Stimulated activated CD4-positive, alpha-beta T cell treated with anti-CD3 and anti-CD28 coated beads, Interleukin-12 subunit alpha, Interleukin-12 subunit beta, amount 100 ng/mL, for 24 hours (primary cell): ENCODE measurements at places on chromosomes 2 and 18.

- no peak for DNase-seq
Observed at GRCh38 chr2:100248971-100249370, 73.3 kb downstream of the LONRF2 start.

- DNase-seq, result no peak
Observed at GRCh38 chr2:231170055-231170454, 28.4 kb upstream of the ARMC9 start.

GRCh38 chr2:176636401-176636800 lies 367.2 kb downstream of the MTX2 start:
- no peak for DNase-seq

DNA sequence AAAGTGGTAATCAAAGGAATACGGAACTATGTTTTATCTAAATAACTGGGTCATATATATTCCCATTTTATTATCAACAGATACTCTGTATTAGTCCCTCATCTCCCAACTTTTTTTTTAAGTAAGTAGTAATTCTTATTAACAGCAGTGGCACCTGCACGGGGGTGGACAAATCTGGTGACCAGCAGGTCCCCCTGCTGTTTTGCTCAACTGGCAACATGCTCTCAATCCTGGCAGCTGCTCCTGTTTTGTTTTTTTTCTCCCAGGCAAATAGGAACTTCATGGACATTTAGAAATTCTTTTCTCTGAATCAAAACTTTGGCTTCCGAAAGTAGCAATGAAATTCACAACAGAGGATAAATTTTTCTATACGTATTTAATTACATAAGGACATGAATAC lies 193.5 kb downstream of the SS18 start:
- no peak for DNase-seq

DNA sequence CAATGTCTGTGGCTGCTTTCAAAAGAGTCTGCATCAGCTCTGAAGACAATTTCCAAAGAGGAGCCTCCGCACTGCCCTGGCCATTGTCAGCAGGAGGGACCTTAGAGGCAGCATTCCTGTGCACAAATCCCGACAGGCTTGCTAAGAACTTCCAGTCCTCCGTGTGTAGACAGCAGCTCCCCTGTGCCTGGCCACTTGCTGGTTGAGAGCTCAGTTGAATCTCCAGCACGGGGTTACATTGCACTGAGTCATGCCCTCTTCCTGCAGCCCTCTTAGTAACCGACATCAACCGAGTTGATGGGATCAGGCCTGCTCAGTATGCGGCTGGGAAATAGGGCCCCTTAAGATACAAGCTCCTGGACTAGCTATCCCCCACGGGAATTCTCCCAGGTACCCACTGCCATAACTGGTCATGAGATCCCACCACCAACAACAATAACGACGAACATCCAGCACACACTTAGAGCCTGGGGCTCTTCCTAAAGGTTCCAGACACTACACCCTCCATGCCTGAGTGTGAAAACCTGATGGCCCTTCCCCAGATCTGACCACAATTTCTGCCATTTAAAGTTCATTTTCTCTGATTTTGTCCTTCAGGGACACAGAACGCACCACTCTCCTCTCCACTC lies 12.0 kb downstream of the ATP6V1B1 start:
- DNase-seq, result no peak

GRCh38 chr2:170739507-170740046 lies 24.4 kb downstream of the SP5 start:
- no peak for DNase-seq

DNA sequence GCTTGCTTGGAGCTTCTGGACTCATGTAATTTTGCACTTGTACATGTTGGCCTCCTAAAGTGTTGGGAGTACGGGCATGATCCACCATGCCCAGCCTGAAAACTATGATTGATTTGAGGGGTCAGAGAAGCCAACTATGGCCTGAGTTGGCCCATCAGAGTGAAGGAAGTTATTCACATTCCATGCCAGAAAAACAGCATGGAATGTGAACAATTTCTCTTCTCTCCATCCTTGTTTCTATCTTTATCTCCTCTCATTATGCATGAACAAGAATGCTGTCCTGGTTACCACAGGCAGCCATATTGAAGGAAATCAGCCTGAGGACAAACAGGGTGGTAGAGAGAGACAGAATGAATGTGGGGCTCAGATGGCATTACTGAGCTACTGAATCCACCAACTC lies 3.5 kb upstream of the CD226 start:
- DNase-seq, result no peak

GRCh38 chr2:128259585-128259984 lies 59.1 kb downstream of the HS6ST1 start:
- DNase-seq, result no peak

GRCh38 chr2:239233576-239233975 lies 167.2 kb downstream of the HDAC4 start:
- DNase-seq, result no peak

DNA sequence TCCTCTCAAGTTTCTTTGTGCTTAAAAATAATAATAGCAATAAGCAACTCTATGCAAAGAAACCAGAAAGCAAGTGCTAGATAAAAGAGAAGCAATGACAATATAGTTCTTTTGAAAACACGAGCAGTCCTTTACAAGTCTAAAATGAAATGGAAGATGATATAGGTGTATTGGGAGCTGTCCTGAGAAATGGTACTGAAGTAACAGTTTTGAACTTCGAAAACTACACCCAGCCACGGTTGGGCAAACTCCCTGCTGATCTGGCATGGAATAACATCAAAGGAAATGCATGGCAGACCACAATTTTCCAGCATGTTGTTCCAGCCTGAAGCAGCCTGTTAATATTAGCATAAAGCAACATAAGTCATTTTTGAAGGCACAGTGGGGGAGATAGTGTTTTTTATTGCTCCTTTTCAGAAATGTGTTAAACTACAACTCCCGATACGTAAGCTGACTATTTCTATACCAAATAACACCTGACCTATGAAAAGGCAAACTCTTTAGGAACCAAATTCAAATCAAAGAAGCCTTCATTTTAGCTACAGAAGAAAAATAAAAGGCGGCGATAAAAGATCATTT lies 596.1 kb upstream of the KLHL29 start:
- no peak for DNase-seq

- DNase-seq, result no peak
Observed at GRCh38 chr18:8299054-8299980, 309.9 kb upstream of the RAB12 start.

GRCh38 chr2:165408186-165408585 lies 61.3 kb upstream of the CSRNP3 start:
- DNase-seq, result no peak

DNA sequence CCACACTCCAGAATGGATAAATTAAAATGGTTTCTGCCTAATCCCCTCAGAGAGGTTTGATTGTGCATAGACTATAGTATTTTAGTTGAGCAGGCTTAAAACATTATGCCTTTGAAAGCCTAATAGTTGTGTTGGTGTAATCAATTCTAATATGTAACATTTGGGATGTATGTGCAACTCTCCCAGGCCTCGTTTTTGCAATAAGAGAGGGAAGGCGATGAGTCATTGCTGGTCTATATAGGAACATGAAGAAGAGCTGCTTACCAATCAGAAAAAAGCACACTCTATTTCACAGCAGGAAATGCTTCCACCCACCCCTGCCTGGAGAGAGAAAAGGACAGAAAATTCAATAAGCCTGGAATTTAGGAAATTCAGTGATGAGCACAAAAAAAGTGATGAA lies 1424.0 kb upstream of the PIK3C3 start:
- DNase-seq, result no peak

- DNase-seq, result no peak
Observed at GRCh38 chr2:181784556-181784955, 104.2 kb upstream of the NEUROD1 start.

GRCh38 chr18:79982736-79983135 lies 5.6 kb downstream of the TXNL4A start:
- DNase-seq, result no peak

- no peak for DNase-seq
Observed at GRCh38 chr2:39696101-39696553, 30.4 kb downstream of the TMEM178A start.

DNA sequence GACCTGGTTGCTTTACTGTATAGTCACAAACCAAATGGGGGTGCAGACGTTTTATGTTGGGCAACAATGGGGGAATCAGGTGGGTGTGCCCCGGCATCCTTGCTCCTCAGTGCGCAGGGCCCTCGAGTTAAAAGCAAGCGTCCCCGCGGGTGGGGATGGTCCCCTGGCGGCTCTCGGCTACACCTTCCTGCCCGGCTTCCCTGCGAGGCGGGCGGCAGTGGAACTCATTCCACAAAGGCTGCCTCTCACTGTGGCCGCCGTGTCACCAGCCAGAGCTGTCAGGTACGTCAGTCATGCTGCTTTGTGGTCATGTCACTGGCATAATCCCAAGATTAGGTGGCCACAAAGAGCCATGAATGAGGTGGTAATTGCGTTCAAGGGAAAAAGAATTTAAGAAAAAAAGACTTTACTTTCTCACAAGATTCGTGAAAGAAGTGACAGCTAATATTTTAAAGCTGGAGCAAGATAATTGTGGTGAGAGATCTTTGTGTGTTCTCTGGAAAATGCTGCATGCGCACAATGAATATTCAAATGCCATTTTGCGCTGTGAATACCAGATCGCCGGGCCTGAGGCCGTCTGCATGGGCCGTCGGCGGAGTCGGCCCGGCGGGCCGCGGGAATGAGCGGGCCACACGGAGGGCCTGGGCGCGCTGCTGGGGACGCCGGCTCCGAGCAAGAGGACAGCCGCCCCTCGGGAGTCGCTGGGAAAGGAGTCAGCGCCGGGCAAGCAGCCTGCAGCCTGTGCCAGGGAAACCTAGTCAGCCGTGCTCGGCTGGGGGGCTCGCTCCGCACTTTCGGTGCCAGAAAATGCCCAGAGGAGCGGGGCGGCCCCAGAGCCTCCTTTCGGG lies 82.3 kb upstream of the LDLRAD4 start:
- DNase-seq, result no peak

- DNase-seq, result no peak
Observed at GRCh38 chr2:21231985-21232384, 108.2 kb downstream of the TDRD15 start.

GRCh38 chr18:24214913-24215312 lies 76.1 kb downstream of the CABYR start:
- no peak for DNase-seq

GRCh38 chr2:235773188-235773928 lies 279.5 kb downstream of the AGAP1 start:
- DNase-seq, result no peak

DNA sequence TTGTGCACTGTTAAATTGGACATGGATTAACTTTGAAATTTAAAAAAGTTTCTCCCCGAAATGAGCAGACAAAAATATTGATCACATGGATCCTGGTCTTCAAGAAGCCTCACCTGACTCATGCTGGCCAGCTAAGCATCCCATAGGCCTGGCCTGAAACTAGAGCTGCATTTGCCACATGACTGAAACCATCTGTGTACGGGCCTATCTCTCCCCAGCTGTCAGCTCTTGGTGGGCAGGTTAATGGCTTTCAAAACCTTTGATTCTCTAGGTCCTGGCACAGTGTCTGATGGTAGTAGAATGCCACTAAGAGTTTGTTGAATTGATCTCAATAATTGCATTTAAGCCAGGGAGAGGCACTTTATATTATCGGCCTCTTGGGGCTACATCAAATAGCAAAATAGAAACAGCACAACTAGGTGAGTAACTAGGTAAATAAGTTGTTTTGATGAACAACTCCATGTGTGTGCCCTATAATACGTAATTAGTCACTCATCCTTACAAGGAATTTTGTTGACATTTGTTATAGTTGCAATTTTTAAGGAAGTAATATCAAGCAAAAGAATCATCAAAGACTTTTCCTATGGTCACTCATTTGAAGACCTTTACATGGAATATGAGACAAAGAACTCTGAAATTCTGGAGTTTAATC lies 251.1 kb downstream of the SP3 start:
- no peak for DNase-seq

DNA sequence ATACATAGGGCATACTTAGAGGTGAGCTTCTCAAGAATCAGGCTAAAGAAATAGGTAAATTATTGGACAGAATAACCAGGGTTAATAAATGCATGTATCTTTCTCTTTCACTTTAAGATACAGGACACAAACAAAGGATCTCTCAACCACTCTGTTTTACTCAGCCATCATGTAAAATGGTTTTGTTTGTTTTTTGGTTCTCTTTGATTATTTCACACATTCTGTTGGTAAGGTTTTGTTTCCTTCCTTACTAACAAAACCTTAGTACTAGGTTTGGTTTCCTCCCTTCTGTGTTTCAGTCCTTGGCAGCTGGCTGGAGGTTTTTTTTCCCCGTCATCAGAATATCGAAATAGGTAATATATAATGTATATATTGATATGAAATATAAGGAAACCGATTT lies 1506.8 kb upstream of the TMEFF2 start:
- DNase-seq, result no peak

GRCh38 chr2:38533180-38533579 lies 69.5 kb downstream of the HNRNPLL start:
- DNase-seq, result no peak

GRCh38 chr18:51290860-51291259 lies 93.4 kb upstream of the MEX3C start:
- no peak for DNase-seq

GRCh38 chr18:73948497-73948896 lies 199.1 kb downstream of the FBXO15 start:
- DNase-seq, result no peak

GRCh38 chr2:53969285-53969967 lies 1.4 kb downstream of the PSME4 start:
- DNase-seq, result no peak
